Endothelial cell (in vitro differentiated cells): ENCODE measurements at places on chromosomes 1 and 21.

DNA sequence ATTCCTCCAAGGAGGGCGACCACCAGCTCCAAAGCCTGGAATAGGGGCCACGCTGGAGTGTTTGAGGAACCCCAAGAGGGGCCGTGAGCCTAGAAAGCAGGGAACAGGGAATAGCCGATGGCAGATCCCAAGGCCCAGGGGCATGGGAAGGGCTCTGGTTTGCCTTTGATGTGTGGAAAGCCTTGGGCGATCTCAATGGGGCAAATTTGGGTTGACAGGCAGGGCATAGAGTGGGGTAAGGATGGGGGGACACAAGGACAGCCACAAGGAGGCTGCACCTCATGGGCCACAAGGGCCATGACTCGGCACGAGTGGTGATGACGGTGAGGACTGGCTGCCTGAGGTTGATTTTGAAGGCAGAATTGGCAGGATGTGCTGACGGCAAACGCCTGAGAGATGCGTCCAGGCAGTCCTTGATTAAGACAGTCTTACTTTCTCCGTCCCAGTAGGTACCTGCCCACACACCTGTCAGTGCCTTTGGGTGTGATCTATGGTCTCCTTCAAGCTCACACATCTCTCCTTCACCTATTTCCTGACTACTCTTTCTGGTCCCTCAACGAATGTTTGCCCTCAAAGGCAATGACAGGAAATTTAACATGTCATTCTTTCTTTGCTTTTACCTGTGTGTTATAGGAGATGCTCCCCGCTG, 2.0 kb upstream of the TMPRSS3 start:
- peaks cover 5% of the 10 kb centered on the region for H3K36me3 ChIP-seq
- no peak overlapping the region for H3K4me3 ChIP-seq
- H3K27me3 ChIP-seq: peaks cover 5% of the 10 kb centered on the region
- no peak for DNase-seq
- H3K27ac ChIP-seq: no peak overlapping the region
- peaks cover 3% of the 10 kb centered on the region for H3K4me1 ChIP-seq

GRCh38 chr1:151047591-151047924, at the start of gene C1orf56:
C1orf56 (plus strand) TSS chr1:151047751; CDS start chr1:151047848, 97 bp downstream.
- H3K27ac ChIP-seq: peak within 1 kb of the TSS; percentile 31
- H3K4me1 ChIP-seq: no peaks in the 10 kb centered on the region
- H3K4me3 ChIP-seq: peak within 1 kb of the TSS; percentile 93
- peak; percentile 53 for DNase-seq

GRCh38 chr1:38244218-38244845, 197.7 kb upstream of the POU3F1 start:
- no peaks in the 10 kb centered on the region for H3K4me1 ChIP-seq
- H3K4me3 ChIP-seq: no peak overlapping the region
- peaks cover 5% of the 10 kb centered on the region for H3K27me3 ChIP-seq
- no peak overlapping the region for H3K27ac ChIP-seq
- no peaks in the 10 kb centered on the region for H3K36me3 ChIP-seq

GRCh38 chr21:37878946-37879660, 37.2 kb downstream of the KCNJ6 start:
- H3K27me3 ChIP-seq: peaks cover 1% of the 10 kb centered on the region
- H3K4me1 ChIP-seq: peaks cover 2% of the 10 kb centered on the region
- no peak overlapping the region for H3K4me3 ChIP-seq
- H3K27ac ChIP-seq: no peak overlapping the region
- DNase-seq: no peak

DNA sequence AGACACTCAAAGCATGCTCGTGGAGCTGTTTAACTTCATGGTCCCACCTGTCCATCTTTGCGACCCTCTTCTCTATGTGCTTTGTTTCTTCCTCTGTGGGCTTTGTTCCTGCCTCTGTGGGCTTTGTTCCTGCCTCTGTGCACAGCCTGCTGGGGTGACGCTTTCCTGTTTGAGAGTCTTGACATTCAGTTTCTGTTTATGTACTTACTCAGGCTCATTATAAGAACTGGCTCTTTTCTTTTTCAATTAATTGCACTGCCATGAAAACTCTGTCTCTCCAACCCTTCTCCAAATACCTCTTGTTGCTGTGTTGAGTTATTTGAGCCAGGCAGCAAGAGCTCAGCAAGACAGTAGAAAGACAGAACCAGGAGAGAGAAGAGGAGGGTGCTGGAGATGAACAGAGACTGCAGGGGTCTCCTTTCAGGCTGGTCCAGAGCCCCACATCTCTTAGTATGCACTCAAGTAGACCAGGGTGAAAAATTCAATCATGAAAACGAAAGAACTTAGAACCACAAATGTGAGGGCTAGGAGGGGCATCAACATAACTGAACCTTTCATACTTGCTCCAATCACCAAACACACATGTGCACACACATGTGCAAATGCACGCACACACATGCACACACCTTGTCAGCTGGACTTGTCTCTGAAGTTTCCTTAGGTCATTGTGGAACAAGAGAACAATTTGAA, 88.3 kb upstream of the SGIP1 start:
- peak overlapping the region; percentile 79 for H3K27ac ChIP-seq
- peak; percentile 8 for DNase-seq
- peaks cover 24% of the 10 kb centered on the region for H3K4me1 ChIP-seq
- no peak overlapping the region for H3K4me3 ChIP-seq
- H3K36me3 ChIP-seq: peaks cover 3% of the 10 kb centered on the region

- H3K36me3 ChIP-seq: no peaks in the 10 kb centered on the region
- H3K27me3 ChIP-seq: peaks cover 18% of the 10 kb centered on the region
- peak; percentile 25 for DNase-seq
- no peak overlapping the region for H3K27ac ChIP-seq
- no peak overlapping the region for H3K4me3 ChIP-seq
These were observed 3.6 kb upstream of the PRRX1 start for GRCh38 chr1:170660281-170660713.

- H3K4me1 ChIP-seq: peaks cover 10% of the 10 kb centered on the region
- DNase-seq: no peak
- H3K27ac ChIP-seq: no peak overlapping the region
- no peaks in the 10 kb centered on the region for H3K36me3 ChIP-seq
- H3K4me3 ChIP-seq: no peak overlapping the region
- peaks cover 4% of the 10 kb centered on the region for H3K27me3 ChIP-seq
These were observed 13.3 kb upstream of the ATF3 start for GRCh38 chr1:212595229-212595628.

DNA sequence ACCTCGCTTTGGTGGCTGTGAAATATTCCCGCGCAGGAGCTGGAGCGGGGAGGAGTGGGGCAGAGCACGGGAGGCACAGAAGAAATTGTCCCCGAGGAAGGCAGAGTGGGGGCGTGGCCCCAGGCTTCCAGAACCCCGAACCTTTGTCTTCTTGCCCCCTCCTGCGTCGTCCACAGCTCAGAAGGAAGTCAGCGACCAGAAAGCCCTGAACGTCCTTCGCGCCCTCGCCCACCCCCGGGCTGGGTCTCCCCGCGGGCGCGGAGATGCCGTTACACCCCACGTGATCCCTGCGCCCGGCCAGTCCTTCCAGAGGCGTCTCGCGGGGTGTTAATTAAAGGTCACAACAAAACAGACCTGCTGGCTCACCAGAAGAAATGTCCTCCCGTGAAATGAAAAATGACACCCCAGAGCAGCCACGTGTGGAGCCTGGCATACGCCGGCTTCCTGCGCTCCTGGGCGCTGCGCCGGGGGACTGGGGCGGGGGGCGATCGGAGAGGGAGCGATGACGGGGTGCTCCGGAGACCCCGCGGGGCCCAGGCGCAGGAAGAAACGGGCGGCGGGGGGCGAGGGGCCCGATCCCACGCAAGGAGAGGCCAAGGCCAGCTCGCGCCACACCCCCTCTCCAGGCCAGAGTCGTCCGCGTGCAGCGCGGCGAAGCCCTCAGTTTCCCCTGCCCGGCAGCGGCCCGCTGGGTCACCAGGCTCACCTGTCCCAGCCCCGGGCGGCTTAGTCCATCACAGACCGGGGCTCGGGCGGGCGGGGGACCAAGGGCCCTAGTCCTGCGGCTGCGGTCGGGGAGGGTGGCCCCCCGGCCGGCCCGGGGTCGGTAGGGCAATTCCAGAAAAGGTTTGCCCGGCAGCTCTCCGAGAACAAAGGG, 995 bp upstream of the KIF26B start:
- H3K36me3 ChIP-seq: no peaks in the 10 kb centered on the region
- H3K4me1 ChIP-seq: peaks cover 6% of the 10 kb centered on the region
- peak; percentile 36 for DNase-seq
- peak overlapping the region; percentile 85 for H3K4me3 ChIP-seq
- H3K27me3 ChIP-seq: peaks cover 4% of the 10 kb centered on the region
